Central memory CD4-positive, alpha-beta T cell (primary cell): ENCODE measurements at places on chromosomes 2 and 18.

DNA sequence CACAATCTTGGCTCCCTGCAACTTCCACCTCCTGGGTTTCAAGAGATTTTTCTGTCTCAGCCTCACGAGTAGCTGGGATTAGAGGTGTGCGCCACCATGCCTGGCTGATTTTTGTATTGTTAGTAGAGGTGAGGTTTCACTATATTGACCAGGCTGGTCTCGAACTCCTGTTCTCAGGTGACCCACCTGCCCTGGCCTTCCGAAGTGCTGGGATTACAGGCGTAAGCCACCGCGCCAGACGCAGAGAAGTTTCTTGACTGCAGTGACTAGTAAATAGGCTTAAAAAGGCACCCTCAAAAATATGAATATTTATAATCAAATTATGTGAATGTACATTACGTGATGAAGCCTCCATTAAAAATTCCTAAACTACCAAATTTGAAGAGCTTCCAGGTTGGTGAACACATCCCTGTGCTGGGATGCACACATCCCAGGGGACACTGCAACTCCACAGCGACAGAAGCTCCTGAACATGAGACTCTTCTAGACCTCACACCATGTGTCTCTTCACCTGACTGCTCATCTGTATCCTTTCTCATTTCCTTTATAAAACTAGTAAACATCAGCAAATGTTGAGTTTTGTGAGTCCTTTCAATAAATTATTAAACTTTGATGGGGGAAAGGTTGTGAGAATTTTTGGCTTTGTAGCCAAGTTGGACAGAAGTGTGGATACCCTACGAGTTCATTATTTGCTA is 203.3 kb upstream of the SPOPL start:
- DNase-seq: no peak

DNA sequence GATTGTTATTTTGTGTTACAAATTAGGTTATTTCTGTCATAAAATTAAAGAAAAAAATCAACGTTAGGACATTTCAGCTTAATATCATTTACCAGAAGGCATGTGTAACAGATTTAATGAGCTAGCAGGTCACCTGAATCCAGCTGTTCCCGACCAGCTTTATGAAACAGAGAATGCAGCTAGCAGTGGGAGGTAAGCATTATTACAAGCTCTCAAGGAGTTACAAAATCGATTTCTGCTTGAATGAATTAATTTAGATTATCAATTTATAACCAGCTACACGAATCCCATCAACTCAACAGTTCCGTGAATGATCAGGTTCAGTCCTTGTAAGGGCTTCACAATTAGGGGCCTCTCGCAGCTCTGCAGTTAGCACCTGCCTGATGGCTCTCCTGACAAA is 211.9 kb downstream of the PTGR3 start:
- no peak for DNase-seq

DNA sequence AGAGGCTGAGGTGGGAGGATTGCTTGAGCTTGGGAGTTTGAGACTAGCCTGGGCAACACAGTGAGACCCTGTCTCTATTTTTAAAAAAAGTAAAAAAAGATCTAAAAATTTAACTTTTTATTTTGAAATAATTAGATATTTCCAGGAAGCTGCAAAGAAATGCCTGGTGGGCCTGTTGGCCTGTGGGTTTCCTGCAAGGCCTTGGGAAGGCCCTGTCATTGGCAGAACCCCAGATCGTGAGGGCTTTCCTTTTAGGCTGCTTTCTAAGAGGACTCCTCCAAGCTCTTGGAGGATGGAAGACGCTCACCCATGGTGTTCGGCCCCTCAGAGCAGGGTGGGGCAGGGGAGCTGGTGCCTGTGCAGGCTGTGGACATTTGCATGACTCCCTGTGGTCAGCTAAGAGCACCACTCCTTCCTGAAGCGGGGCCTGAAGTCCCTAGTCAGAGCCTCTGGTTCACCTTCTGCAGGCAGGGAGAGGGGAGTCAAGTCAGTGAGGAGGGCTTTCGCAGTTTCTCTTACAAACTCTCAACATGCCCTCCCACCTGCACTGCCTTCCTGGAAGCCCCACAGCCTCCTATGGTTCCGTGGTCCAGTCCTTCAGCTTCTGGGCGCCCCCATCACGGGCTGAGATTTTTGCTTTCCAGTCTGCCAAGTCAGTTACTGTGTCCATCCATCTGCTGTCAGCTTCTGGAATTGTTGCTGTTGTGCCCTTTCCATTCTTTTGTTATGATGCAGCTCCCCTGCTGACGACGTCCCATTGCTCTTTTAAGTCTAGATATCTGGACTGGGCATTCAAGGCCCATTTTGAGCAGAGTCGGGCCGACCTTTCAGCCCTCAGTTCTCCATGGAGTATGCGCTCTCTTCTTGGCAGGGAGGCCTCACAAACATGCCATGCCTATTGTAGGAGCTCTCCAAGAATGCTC is 6.6 kb downstream of the PROC start:
- DNase-seq: no peak

- DNase-seq: no peak
Observed at GRCh38 chr2:193505620-193506019, 1310.9 kb upstream of the TMEFF2 start.

DNA sequence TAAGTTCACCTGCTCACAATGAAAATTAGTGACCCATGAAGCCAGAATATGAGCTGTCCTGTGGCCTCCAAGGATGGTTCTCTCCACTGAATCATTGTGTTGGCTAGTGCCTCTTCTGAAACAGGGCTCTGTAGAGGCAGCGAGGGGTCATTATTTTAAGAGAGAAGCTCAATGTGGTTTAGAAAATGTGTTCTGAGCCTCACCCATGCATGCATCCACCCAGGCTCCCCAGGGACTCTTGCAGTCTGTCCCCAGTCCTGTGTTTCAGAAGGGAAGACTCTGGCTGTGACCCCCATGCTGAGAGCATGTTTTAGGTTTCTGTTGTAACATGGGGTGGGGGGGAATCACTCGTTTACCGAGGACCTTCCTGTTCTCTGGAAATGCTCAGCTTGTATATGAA is 135.2 kb downstream of the RNF144A start:
- DNase-seq: no peak

GRCh38 chr2:195367809-195368208 is 289.2 kb upstream of the SLC39A10 start:
- no peak for DNase-seq

GRCh38 chr2:3108710-3109702 is 268.6 kb downstream of the EIPR1 start:
- no peak for DNase-seq

GRCh38 chr2:113829270-113829669 is 60.6 kb upstream of the ACTR3 start:
- no peak for DNase-seq

- no peak for DNase-seq
Observed at GRCh38 chr18:37854396-37854795, 288.8 kb upstream of the CELF4 start.

DNA sequence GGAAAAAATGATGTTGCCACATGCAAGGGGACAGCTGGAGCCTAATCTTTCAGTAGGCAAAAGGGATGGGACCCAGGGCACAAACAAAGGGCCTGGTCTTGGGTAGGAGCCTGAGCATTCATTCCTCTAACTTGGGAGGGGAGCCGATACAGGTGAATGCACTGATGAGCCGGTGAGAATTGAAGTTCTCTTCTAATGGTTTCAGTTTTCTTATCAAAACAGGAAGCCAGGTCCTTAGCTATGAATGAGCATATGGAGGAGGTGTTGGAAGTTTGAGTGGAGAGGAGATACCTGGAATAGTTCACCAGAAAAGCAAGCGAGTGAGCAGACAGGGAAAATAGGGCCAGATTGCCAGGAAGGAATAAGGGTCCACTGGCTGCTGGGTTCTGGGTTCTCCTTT is 10.1 kb downstream of the DPP4 start:
- peak; percentile 18 for DNase-seq

- DNase-seq: no peak
Observed at GRCh38 chr18:3389977-3390376, 60.0 kb upstream of the TGIF1 start.

DNA sequence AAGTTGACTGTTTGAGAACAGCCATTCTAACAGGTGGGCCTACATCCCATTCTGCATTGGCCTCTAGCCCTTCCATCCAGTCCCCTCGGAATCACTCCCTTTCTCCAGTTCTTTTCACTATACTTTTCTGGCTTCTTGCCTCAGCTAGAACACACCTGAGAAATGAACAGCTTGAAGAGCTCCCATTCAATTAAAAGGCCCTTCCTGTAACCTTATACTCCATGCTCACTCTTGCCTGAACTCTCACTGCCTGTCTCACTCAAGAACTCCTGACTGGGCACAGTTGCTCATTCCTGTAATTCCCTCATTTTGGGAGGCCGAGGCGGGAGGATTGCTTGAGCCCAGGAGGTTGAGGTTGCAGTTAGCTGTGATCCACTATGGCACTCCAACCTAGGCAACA is 23.6 kb downstream of the CHRNA1 start:
- DNase-seq: no peak

DNA sequence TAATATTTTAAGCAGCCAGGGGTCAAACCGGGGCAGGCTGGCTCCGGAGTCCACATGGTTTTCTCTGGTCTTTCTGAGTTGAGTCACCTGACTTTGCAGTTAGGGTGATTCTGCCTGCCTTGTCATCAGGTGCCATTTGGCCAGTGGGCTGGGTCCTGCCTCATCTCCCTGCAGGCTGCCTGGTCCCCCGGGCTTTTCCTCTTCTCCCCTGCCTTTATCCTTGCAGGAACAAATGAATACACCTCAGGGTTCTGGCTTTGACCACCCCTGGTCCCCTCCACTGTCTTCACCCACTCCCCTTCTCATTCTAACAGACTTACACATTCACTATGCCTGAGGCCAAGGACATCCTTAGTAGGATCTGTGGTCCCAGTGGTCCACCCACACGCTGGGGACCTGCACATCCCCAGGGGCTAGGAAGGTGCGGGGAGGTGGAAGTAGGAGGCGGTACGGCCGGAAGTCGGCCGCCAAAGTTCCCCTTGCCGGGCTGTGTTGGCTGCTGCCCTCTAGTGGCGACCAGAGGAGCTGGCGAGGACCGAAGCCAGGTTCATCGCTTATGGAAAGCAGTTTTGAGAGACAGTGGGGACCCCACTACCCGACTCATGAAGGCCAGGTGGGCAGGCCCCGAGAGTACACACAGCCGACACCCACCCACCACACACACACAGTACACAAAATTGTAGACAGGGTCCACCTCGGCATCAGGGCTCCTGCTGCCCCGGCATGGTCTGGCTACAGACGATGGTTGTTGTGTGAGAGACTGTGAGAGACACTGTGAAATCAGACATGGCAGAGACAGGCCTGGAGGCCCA is 6.3 kb upstream of the TEX261 start:
- peak; percentile 75 for DNase-seq

DNA sequence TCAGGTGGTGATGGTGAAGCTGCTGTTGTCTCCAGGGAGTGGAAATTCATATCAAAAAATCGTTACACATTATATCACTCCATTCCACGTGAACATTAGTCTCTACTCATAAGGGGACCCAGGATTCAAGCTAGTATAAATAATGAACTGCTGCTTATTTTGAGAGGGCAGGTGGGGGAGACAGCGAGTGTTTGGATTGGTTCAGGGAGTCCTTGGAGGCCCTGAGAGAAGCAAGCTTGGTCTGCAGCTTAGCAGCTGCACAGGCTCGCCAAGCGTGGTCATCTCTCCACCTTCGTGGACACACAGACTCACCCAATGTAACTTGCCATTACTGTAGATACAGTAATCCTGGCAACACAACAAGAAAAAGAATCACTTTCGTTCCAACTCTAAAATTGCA is 177.6 kb downstream of the ZNF521 start:
- DNase-seq: no peak

- DNase-seq: no peak
Observed at GRCh38 chr2:235563056-235563910, 69.4 kb downstream of the AGAP1 start.

- no peak for DNase-seq
Observed at GRCh38 chr2:54065411-54065810, 50.0 kb upstream of the ACYP2 start.

- DNase-seq: no peak
Observed at GRCh38 chr2:109123586-109124201, 5.3 kb upstream of the SH3RF3 start.

GRCh38 chr2:43541165-43541564 is 54.7 kb downstream of the THADA start:
- DNase-seq: no peak

- DNase-seq: no peak
Observed at GRCh38 chr2:10982931-10983701, 71.4 kb downstream of the KCNF1 start.

- no peak for DNase-seq
Observed at GRCh38 chr2:241390301-241391206, 34.5 kb downstream of the FARP2 start.

DNA sequence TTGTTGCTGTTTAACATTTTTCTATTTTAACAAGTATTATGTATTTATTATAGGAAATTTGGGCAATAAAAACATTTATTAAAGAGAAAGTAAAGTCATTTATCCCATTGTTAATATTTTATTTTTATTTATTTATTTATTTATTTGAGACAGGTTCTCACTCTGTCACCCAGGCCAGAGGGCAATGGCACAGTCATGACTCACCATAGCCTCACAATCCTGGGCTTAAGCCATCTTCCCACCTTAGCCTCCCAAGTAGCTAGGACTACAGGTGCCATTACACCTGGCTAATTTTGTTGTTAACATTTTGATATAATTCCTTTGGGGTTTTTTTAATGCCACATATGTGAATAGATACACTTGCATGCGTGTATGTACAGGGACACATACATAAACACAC is 165.9 kb upstream of the STON1 start:
- DNase-seq: no peak

DNA sequence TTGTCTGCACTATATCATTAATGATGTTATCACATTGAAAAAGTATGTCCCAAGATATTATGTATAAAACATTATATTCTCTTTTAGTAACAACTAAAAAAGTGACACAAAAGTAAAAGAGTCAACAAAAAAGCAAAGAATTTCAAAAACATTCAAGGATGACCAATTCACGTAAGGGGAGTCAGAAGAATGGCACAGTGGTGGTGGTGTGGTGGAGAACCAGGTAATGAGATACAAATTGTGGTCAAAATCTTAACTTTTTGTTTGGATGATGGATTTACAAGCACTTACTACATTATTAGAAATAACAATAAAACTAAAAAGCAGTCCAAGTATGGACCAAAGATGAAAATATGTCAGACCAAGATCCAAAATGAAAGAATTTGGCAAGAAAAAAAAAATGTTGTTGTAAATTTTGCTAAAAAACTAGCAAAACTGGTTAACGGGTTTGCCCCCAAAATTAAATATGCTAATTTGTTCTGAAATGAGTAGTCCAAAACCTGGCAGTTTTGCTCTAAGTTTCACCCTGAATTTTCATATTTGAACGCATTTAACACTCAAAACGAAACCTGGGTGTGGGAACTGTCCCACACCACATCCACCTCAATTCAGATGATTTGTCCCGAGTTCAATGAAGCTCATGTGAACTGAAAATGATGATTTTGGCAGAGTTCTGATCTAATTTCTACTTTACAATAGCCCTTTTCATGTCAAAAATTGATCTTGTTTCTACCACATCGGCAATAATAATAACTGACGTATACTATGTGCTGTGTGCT is 135.8 kb downstream of the IKZF2 start:
- DNase-seq: no peak
